GM23248 (cell line): ENCODE measurements at places on chromosomes 13 and 19. TPM values are rescaled to one million over a fixed set of nuclear protein-coding genes. Genes with fewer than 3 reads are reported as not detected.

DNA sequence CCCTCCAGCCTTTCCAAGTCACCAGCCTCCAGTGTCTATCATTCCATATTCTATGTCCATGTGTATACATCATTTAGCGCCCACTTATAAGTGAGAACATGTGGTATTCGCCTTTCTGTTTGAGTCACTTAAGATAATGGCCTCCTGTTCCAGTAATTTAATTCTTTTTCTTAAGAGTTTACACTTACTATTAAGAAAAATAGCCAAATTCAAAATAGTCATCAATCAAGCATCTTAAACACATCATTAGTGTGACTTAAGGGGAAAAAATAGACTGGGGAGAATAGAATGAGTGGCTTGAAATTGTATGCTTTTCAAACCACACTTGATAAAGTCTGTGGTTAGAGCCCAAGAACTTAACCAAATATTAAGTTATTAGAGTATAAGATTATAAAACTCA, 248.0 kb downstream of the MAB21L1 start:
- H3K36me3 ChIP-seq: no peaks in the 10 kb centered on the region
- H3K4me3 ChIP-seq: no peak overlapping the region
- no peak overlapping the region for H3K27ac ChIP-seq

The IRGC gene
- not detected in 2 replicates for total RNA-seq

DNA sequence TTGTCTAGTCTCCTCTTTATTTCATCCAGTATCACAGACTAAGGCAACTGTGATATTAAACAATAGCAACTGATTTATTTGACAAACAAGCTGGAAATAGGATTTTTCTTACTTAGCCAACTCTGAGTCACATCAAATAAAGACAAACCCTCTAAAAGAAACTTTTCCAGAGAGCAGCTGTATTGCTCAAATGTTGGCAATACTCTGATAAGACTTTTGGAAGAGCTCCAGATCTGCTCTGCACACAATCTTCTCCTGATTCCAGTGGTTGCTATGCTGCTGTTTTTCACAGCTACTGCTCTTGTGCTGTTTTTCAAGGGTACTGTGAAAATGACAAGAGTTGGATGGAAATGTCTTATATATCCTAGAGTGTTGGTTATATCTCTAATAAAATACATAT, 1479.2 kb downstream of the SLITRK5 start:
- no peaks in the 10 kb centered on the region for H3K4me1 ChIP-seq
- no peak overlapping the region for H3K4me3 ChIP-seq

- H3K36me3 ChIP-seq: no peaks in the 10 kb centered on the region
- H3K4me1 ChIP-seq: no peaks in the 10 kb centered on the region
- H3K27me3 ChIP-seq: no peaks in the 10 kb centered on the region
- DNase-seq: no peak
- no peak overlapping the region for H3K4me3 ChIP-seq
These were observed 711.4 kb downstream of the DIAPH3 start for GRCh38 chr13:59452189-59452890.
